ENCODE measurements at places on chromosomes 3 and 15.

GRCh38 chr15:85380812-85381642, 624 bp downstream of the AKAP13 start:
- DNase-seq, result no peak

DNA sequence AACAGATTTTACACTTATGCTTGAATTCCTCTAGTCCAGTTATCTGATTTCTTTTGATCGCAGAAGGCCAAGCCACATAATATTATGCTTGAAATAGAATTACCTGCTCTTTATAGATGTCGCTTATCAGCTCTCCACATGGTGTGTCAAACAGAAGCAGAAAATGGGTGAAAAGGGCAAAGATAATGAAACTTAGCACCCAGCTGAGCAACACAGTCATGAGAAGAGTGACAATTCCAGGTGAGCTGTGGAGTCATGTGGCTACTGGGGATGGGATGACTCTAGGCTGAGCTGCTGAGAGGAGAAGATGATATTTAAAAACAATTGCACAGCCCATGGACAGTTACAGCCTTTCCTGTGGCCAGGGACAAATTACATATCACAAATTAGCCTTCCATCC, 398.7 kb upstream of the PDZRN3 start:
- DNase-seq, result no peak

DNA sequence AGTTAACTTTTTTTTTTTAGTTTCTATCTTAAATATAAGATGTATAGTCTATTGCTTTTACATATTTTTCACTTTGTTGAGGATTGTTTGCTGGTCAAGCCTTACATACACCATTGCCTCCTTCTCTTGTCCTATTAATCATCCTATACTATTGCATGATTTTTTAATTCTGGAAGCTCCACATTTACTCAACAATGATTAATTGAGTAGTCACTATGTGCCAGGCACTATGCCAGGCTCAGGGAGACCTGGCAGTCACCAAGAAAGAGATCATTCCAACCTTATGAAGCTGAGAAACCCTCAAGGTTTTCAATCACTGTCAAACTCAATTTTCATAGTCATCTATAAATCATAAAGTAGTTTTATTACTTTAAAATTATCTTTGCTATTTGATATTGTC, 626.2 kb downstream of the IGSF11 start:
- DNase-seq, result no peak

- DNase-seq, result no peak
Measured at GRCh38 chr3:49845694-49846093, 10.7 kb downstream of the TRAIP start.

- no peak for DNase-seq
Measured at GRCh38 chr3:17811646-17812045, 69.2 kb upstream of the TBC1D5 start.
